ENCODE measurements at places on chromosomes 12 and 14. TPM values are rescaled to one million over a fixed set of nuclear protein-coding genes. Genes with fewer than 3 reads are reported as not detected.

The C12orf42 gene
- under 0.01 TPM for total RNA-seq

The OTX2 gene
- total RNA-seq = not detected

The RNASE3 gene
- total RNA-seq = not detected

The RPGRIP1 gene
- total RNA-seq = not detected

The GPATCH2L gene
- total RNA-seq = 46.3 TPM

The CFAP54 gene
- 0.33 TPM for total RNA-seq

The PPP1R3E gene
- total RNA-seq = 5.9 TPM

The WNT1 gene
- total RNA-seq = not detected

The KLHL33 gene
- 0.34 TPM for total RNA-seq

The AGAP2 gene
- total RNA-seq = under 0.01 TPM

The CIDEB gene
- 4.4 TPM for total RNA-seq

The TDRD9 gene
- total RNA-seq = 1.5 TPM

The SIX6 gene
- total RNA-seq = not detected

The USP44 gene
- total RNA-seq = 0.33 TPM

The ETFBKMT gene
- total RNA-seq = 7.3 TPM

The CLEC4D gene
- total RNA-seq = not detected

The RND1 gene
- under 0.01 TPM for total RNA-seq

The SLC6A15 gene
- 62.9 TPM for total RNA-seq

The TMEM253 gene
- total RNA-seq = not detected

The NR4A1 gene
- 9.7 TPM for total RNA-seq

The NYNRIN gene
- 2.2 TPM for total RNA-seq

The CAPZA3 gene
- total RNA-seq = not detected

The NUMB gene
- total RNA-seq = 33.3 TPM

Data from melanocyte of skin (primary cell).